ENCODE measurements at places on chromosomes 5 and 9. TPM values are rescaled to one million over a fixed set of nuclear protein-coding genes. Genes with fewer than 3 reads are reported as not detected.

DNA sequence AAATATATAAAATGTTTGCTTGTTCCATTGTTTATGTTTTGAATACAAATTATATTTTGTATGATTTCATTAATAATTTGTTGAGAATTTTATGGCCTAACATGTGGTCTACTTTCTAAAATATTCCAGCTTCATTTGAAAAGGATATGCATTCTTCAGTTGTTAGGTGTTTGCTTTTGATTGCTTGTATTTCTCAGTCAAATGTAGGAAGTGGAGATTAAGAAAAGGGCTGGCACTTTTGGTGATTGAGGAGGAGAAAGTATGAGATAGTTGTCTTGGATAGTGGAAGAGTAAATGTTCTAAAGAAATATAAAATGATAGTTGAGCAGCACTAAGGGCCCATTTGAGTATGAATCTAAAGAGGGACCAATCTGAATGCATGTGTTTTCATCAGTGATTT, 23.1 kb downstream of the JAK2 start:
- no peak for DNase-seq

The PCDHGB5 gene
- polyA plus RNA-seq = 4.3 TPM

GRCh38 chr9:75715360-75715759, 175.1 kb upstream of the PCSK5 start:
- DNase-seq = no peak

DNA sequence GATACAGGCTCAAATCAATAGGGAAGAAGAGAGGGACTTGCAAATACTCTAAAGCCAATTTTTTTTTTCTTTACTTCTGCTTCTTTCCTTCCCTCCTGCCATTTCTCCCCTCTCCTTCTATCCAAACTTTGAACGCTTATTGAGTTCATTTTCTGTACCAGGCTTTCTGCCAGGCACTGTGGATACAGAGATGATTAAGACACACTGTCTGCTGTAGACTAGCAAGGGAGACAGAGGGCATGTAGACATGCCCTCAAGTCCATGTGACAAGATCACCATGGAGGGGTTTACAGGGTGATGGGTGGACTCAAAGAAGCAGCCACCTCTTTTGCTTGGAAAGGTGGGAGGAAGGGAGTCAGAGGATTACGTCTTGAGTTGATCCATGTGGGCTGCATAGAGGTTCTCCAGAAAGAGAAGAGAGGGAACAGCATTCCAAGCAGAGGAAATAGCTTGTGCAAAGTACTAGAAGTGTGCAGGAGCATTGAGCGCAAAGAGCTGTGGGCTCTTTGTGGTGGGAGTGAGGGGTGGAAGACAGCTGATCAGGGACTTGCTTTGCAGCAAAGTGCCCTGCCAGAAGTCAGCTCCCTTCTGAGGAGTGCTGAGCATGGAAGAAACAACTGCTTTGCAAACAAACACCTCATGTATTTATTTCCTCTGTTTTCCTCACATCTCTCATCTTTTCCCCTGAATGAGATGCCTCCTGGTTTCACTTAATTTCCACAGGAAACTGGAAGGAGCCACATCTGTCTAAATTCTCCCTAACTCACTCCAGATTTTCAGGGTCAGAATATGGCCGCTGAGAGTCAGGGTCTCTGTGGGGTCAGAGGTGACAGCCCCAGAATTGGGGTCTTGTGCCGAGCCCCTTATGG, 64.4 kb upstream of the COL15A1 start:
- no peak for DNase-seq

The POU5F2 gene
- 0.04 TPM for polyA plus RNA-seq

- no peak for DNase-seq
Measured at GRCh38 chr5:67425514-67425913, 228.9 kb upstream of the CD180 start.

The FGF18 gene
- 17.5 TPM for polyA plus RNA-seq
